ENCODE measurements at places on chromosomes 7 and 10.
A peak's percentile ranks its signal among the peaks of the same experiment; 100 is the strongest.

GRCh38 chr7:128916643-128916915, 6.1 kb upstream of the KCP start:
- DNase-seq, result no peak

DNA sequence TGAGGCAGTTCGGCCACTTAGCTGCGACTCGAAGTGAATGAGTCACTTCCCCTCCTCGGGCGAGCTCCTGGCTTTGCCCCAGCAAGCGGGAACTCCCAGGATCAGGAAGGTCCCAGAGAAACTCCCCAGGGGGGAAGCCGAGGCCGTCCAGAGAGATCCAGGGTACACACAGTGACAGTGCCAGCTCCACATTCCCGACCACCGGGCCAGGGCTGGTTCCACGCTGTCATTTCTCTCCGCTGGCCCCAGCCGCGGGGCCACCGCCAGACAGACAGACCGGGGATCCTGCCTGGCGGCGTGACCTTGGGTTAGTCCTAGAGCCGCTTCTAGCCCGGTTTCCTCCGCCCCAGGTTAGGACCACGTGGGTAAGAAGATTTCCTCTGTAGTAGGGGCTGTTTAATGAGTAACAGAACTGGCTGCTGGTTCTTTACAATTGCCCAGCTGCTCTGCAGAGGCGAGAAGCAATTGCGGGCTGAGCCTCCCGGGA, 463 bp upstream of the UPP1 start:
- peak; percentile 32 for DNase-seq

DNA sequence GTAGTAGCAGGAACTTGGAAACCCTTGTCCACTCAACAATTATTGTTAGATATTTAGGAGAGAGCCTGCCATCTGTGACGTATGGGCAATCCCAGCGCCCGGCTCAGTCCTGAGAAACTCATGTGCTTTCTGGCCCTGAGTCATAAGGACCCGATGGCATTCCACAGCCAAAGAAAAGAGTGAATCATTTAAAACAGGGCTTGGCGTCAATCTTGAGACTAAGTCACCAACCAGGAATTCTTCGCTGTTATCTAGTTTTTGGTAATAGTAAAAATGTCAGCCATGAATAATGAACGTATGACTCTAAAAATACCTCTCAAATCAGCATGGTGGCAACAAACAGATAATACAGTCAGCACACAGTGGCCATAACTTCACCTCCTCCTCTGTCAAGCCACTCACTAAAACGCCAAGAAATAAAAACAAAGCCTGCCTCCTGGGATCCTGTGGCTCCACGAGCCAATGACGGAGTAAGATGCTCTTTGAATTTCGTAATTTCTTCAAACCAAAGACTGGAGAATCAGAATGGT, 140.8 kb downstream of the ADAM12 start:
- DNase-seq, result no peak

DNA sequence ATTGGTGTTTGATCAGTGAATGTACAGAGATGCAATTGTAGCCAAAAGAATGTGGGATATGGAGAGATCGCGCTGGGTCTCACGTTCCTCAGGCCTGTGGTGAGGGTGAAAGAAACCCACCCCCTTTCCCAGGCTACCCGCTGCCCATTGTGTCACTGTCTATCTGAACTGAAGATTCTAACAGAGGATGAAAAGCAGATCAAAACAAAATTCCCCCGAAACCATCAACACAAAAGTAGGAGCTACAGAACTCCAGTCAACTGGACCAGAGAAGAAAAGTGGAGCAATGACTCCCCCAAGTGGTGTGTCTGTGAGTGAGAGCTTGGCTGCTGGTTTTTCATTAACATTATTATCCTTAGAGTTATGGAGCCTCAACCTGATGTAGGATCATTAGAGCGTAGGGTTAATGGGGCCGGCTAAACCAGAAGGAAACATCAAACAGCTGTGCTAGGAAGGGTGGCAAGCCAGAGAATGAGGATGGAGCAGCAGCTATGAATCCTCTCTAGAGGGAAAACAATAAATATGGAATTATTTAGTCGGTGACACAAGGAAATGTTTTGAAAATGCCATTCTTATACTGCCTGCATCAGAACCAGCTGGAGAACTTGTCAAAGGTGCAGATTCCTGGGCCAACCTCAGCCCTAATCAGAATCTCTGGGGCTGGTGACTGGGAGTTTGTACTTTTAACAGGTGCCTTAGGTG, 38.3 kb downstream of the AKR1B1 start:
- peak; percentile 77 for DNase-seq

DNA sequence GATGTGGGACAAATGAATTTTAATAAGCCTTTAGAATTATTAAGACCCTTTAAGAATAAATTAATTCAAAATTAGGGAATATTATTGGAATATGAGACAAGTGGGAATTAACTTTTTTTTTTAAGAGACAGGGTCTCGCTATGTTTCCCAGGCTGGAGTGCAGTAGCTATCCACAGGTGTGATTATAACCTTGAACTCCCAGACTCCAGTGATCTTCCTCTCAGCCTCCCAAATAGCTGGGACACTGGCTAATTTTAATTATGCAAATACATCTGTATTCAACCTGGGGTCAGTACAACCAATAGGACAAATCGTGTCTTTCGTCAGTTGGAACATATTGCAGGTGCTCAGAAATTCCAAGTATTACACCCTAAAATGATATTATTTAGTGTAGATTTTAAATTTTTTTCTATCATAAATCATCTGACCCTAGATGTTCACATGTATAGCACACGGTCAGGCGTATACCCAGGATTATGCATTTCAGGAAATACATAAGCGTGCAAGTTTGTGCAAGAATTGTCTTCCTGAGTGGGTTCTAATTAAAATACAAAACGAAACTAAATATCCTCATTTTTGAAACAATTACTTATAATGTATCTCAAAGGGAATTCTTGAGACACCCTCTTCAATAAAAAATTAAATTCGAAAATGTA, 1.2 kb downstream of the NT5C3A start:
- no peak for DNase-seq

GRCh38 chr10:103671126-103671895, 177.8 kb downstream of the NEURL1 start:
- DNase-seq, result no peak

GRCh38 chr10:24010436-24010970, 198.4 kb upstream of the KIAA1217 start:
- no peak for DNase-seq

DNA sequence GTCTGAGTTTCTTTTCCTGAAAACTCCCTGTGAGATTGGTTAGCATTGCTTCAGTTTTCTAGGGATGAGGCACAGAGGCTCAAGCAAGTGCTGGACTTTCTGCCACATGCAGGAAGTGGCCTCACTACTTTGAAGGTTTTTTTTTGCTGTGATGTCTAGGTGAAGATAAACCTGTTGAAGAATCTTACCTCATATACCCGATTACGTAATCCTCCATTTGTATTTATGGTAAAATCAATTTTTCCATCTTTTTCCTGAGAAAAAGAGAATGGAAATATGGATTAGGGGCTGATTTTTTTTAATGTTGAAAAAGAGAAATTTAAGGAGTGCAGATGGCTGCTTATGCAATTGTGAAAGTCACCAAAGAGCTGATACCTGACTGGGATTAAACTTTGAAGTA, 23.4 kb downstream of the CBLL1 start:
- DNase-seq, result no peak

GRCh38 chr7:111931958-111932357, 274.2 kb downstream of the DOCK4 start:
- no peak for DNase-seq

GRCh38 chr10:74079936-74080590, 70.6 kb downstream of the AP3M1 start:
- DNase-seq, result no peak

- no peak for DNase-seq
These were observed 33.8 kb downstream of the IL15RA start for GRCh38 chr10:5943536-5943935.

All from dermis microvascular lymphatic vessel endothelial cell (primary cell).